Ascending aorta (tissue), 2 donors: ENCODE measurements at places on chromosomes 2 and 18.

DNA sequence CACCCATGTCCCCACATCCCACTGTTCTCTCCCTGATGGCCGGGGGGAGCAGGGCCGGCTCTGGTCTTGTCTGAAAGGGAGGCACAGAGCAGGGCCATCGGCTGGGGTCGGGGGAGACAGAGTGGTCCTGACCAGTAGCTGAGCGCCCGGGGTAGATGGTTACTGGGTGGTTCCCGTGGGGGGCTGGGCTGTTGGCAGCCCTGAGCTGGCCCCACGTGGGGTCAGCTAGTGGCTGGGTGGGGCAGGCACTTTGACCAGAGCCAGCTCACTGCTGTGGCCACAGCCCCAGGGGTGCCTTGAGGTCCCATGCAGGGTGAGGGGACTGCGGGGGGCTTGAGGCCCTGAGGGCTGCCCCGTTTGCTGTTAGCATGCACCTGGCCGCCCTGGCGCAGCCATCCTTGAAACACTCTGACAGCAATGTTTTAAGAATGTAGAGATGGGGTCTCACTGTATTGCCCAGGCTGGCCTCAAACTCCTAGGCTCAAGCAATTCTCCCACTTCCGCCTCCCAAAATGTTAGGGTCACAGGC lies 12.3 kb upstream of the NEU4 start:
- peak; percentile 60 for DNase-seq

DNA sequence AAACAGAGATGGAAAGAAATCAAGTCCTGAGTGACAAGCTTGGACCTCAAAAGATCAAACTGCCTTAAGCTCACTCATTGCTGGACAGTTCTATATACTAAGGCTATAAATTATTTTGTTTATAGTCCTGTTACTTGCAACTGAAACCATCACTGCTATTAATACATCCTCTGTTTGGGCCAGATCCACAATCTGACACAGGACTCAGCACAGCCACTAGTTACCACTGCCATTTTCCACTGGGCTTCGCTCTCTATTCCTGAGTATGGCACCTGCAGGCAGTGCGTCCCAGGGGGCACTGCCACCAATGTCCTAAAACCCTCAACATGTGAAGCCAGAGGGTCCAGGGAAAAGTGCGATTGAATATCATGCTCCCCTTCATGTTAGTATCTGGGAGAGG lies 52.3 kb downstream of the CYP26B1 start:
- no peak for DNase-seq

DNA sequence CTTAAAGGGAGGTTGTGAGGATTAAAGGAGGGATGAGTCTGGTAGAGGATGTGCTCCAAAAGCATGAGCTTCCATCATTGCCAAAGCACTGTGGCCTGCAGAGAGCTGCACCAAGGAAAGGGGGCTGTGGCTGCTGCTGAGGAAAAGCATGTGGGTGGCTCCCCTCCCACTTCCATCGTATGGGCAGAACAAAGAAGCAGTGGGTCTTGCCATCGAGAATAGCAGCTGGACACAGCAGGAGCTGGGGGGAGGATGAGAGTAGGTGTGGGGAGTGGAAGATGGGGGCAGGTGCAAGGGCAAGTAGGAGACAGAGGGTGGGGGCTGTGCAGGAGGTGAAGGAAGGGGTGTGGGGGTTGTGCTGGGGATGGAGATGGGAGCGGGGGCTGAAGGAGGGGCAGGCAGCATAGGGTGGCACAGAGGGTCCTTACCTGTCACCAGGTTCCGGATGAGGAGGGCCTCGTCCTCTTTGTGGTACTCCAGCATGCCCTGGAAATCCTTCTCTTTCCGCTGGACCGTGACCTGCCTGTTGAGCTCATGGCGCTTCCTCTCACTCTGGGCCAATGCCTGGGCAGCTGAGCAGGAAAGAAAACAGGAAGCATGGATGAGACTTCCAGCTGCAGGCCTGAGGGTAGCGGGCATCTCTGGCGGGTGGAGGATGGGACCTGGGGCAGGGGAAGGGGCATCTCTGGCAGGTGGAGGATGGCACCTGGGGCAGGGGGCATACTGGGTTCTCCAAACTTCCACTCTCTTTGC lies 33.6 kb upstream of the ACAA2 start:
- no peak for DNase-seq

DNA sequence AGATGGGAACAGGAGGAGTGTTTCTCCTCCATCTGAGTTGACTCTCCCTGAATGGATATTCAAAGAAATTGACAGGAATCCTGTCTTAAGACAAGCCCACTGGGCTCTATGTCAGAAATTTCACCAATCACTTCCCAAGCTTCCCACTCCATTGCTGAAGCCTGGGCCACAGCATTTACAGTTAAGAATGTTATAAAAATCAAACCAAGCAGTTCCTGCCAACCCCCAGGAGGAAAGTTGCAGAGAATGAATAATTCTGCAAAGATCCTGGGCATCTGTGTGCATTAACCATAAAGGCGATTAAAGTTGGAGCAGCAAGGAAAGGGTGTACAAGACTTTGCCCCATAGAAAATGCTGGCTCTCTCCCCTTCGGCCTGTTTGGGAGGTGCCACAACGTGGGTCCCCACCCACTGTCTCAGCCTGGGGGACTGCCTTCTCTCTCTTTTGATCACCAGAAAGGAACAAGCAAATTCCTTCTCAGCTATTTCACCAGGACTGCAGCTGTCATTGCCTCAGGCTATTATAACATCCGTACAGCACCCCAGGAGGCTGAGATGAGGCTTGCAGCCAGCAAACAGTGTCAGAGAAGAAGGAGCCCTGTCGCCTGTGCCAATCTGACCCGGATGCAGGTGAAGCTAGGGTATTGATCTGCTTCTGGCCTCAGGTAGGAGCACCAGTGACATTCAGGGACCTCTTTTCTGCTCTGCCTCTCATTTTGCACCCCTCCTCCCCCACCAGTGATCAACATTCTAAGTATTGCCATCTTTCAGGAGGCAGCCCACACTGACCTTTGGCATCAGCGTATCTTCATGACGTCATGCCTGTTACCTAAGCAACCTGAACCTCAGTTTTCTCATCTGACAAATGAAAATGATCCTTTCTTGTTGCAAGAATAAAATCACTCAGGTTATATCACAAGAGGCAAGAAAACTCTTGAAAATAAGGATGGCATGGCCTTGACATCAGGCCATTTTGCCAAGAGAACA lies 219.0 kb downstream of the SH3BP4 start:
- DNase-seq: no peak

DNA sequence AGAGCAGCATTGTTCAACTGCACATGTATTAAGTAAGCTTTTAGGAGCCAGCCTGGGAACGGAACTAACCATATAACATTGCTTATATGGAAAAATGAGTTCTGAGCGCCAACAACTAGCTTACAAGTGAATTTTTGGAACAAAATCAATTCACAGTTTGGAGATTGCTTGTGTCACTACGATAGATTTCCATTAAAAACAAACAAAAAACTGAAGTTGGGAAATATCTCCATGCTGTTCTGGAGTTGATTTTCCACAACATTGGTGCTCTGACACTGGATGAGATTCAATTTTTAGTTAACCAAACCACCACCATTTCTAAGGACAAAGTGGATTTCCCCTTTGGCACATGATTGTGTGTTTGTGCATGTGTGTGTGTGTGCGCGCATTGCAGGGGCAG lies 56.9 kb upstream of the ZNF397 start:
- no peak for DNase-seq

- no peak for DNase-seq
Observed at GRCh38 chr2:78035804-78036203, 513.6 kb upstream of the LRRTM4 start.

GRCh38 chr2:227939271-227940027 lies 68.0 kb downstream of the DAW1 start:
- DNase-seq: no peak

- DNase-seq: no peak
Observed at GRCh38 chr2:25470806-25471205, 129.1 kb upstream of the DNMT3A start.

DNA sequence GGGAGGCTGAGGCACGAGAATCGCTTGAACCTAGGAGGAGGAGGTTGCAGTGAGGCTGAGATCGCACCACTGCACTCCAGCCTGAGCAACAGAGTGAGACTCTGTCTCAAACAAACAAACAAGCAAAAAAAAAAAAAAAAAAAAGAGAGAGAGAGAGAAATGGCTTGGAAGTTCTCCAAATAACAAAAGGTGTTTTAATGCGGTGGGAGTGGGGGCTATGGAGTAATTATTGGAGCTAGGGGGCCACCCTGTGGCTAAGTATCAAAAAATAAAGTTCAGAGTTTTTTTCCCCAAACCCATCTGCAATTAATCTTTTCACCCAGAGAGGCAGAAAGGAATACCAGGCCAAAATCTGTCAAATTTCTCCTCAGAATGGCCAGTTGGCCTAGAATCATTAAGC lies 23.0 kb upstream of the CEP68 start:
- no peak for DNase-seq

- no peak for DNase-seq
Observed at GRCh38 chr2:124180635-124181034, 155.5 kb downstream of the CNTNAP5 start.

DNA sequence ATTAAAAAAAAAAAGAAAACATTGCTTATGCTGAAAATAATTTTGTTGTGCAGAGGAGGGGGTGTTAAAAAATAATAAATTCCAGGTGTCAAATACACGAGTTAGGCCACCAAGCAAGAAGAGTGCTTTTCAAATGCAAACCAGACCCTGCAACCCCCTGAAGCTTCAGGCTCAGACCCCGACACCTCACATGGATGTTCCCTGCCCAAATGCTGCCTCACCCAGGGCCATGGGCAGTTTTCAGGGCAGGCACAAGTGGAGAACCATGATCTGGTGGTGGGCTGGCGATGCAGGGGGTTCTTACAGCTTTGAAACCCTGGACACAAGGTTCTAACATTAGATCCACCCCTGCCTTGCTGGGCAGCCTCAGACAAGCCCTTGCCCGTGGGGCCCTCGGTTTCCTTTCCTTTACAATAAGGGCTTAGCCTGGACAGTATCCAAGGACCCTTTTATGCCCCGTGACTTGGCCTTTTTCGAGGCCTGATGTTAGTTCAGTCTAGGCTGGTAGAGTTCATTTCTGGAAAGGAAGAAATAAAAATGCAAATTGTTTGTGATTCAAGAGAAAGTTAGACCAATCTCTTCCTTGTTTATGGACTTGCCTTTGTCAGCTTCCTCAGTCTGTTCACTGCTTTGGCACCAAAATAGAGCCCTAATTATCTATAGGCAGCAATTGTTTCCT lies 168.7 kb downstream of the DDX1 start:
- no peak for DNase-seq

GRCh38 chr2:135252805-135253458 lies 200.8 kb downstream of the RAB3GAP1 start:
- no peak for DNase-seq

- DNase-seq: no peak
Observed at GRCh38 chr2:160679686-160680085, 186.1 kb upstream of the RBMS1 start.

GRCh38 chr18:78994977-78995582 lies 15.5 kb downstream of the SALL3 start:
- no peak for DNase-seq
